ENCODE measurements at places on chromosomes 16 and 17.
A peak's percentile ranks its signal among the peaks of the same experiment; 100 is the strongest.

- H3K36me3 ChIP-seq: no peaks in the 10 kb centered on the region
- H3K4me1 ChIP-seq: peaks cover 12% of the 10 kb centered on the region
- no peak overlapping the region for H3K27ac ChIP-seq
- no peak for DNase-seq
These were observed 40.2 kb downstream of the SLC7A5 start for GRCh38 chr16:87828907-87829621.

DNA sequence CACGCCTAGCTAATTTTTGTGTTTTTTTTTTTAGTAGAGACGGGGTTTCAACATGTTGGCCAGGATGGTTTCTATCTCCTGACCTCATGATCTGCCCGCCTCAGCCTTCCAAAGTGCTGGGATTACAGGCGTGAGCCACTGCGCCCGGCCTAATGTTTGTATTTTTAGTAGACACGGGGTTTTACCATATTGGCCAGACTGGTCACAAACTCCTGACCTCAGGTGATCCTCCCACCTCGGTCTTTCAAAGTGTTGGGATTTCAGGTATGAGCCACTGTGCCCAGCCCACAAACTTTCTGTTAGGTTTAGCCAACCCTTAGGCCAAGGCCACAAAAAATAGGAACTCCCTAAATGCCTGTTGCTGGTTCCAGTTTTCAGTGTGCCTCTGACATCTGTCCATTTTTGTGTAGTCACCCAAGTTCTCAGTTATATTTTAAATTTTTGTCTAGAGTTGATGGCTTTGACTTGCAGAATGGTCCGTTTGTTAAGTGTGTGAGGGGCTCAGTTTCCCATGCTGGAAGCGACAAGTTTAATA, 12.7 kb downstream of the CCL16 start:
- H3K36me3 ChIP-seq: no peaks in the 10 kb centered on the region
- H3K4me1 ChIP-seq: no peaks in the 10 kb centered on the region
- H3K27ac ChIP-seq: no peak overlapping the region

DNA sequence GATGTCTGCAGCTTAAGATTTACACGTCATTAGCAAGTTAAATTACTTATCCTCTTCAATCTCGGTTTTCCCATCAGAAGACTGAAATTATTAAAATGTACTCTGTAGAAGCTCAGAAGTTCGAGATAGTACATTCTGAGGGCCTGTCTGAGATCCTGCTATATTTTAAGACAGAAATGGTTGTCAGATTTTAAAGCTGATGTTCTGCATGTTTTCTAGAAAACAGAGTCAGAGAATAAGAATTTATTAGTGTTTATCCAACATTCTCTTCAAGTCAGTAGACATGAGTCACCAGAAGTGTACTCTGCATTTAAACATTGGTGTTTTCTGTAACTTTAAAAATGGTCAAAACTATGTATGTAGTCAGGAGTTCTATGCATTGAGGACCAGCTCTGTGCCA, 155.2 kb upstream of the MYOCD start:
- H3K27me3 ChIP-seq: no peaks in the 10 kb centered on the region
- DNase-seq: no peak
- no peak overlapping the region for H3K4me3 ChIP-seq
- peaks cover 10% of the 10 kb centered on the region for H3K4me1 ChIP-seq

GRCh38 chr17:55648086-55648485, 74.6 kb downstream of the TMEM100 start:
- H3K36me3 ChIP-seq: no peaks in the 10 kb centered on the region
- H3K27ac ChIP-seq: no peak overlapping the region
- peaks cover 9% of the 10 kb centered on the region for H3K27me3 ChIP-seq
- H3K4me3 ChIP-seq: no peak overlapping the region

- no peaks in the 10 kb centered on the region for H3K27me3 ChIP-seq
- peaks cover 7% of the 10 kb centered on the region for H3K36me3 ChIP-seq
- no peak overlapping the region for H3K4me3 ChIP-seq
These were observed 118.1 kb downstream of the FTO start for GRCh38 chr16:53821957-53822625.

- no peaks in the 10 kb centered on the region for H3K36me3 ChIP-seq
- DNase-seq: no peak
- H3K4me3 ChIP-seq: no peak overlapping the region
- H3K27ac ChIP-seq: no peak overlapping the region
- no peaks in the 10 kb centered on the region for H3K27me3 ChIP-seq
These were observed 151.3 kb upstream of the ZFHX3 start for GRCh38 chr16:73199214-73199613.

GRCh38 chr17:37576281-37576680, 32.9 kb downstream of the SYNRG start:
- no peak overlapping the region for H3K4me3 ChIP-seq
- no peaks in the 10 kb centered on the region for H3K27me3 ChIP-seq
- DNase-seq: no peak
- H3K27ac ChIP-seq: no peak overlapping the region
- H3K4me1 ChIP-seq: no peaks in the 10 kb centered on the region

DNA sequence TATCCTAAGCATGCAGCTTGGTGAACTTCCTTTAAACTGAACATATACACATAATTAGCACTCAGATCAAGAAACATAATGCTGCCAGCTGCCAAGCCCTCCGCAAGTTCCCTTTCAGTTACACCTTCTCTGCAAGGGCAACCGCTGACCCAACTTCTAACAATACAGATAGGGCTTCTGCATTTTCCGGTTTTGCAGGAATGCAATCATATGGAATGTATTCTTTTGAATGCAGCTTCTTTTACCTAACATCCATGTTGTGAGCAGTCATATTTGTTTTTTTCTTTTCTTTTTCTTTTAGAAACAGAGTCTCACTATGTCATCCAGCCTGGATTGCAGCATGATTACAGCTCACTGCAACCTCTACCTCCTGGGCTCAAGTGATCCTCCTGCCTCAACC, 110.7 kb downstream of the GSG1L start:
- no peak for DNase-seq
- no peak overlapping the region for H3K27ac ChIP-seq
- H3K36me3 ChIP-seq: no peaks in the 10 kb centered on the region
- H3K27me3 ChIP-seq: peaks cover 28% of the 10 kb centered on the region

GRCh38 chr17:42281571-42282096, 5.4 kb upstream of the STAT5B start:
- peaks cover 6% of the 10 kb centered on the region for H3K4me1 ChIP-seq
- H3K4me3 ChIP-seq: no peak overlapping the region
- H3K27ac ChIP-seq: no peak overlapping the region

- peaks cover 15% of the 10 kb centered on the region for H3K4me1 ChIP-seq
- peaks cover 38% of the 10 kb centered on the region for H3K27me3 ChIP-seq
- H3K36me3 ChIP-seq: peaks cover 8% of the 10 kb centered on the region
- H3K27ac ChIP-seq: no peak overlapping the region
- DNase-seq: no peak
These were observed 31.5 kb downstream of the NEUROD2 start for GRCh38 chr17:39576187-39576586.

GRCh38 chr17:29289852-29290251, 4.1 kb downstream of the NUFIP2 start:
- no peaks in the 10 kb centered on the region for H3K27me3 ChIP-seq
- peak overlapping the region; percentile 17 for H3K4me3 ChIP-seq
- H3K4me1 ChIP-seq: peaks cover 44% of the 10 kb centered on the region
- no peak for DNase-seq
- H3K27ac ChIP-seq: peak overlapping the region; percentile 39

DNA sequence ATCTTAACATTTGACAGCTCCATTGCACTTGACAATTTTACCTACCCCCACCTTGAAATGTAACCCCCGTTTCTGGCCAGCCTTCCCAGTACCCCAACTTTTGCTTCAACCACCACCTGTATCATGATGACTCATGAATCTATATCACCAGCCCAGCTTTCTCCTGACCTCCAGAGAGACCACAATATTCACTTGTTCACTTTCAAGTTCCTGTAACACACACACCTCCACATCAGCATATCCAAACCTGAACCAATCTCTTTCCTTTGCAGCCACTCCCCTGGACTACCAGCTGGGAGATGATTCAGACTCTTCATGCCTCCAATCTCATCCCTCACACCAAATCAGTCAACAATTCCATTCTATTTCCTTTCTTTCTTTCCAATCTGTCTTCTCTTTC, 8.0 kb downstream of the SMG6 start:
- H3K4me3 ChIP-seq: no peak overlapping the region
- H3K27me3 ChIP-seq: no peaks in the 10 kb centered on the region

All from mesothelial cell of epicardium (in vitro differentiated cells).